ENCODE measurements at places on chromosomes 7 and 10.
A peak's percentile ranks its signal among the peaks of the same experiment; 100 is the strongest.

- DNase-seq = no peak
Observed at GRCh38 chr7:10579561-10579960, 394.1 kb upstream of the PHF14 start.

GRCh38 chr10:6204063-6204340, 1.3 kb downstream of the PFKFB3 start:
- peak; percentile 21 for DNase-seq

- DNase-seq = no peak
Observed at GRCh38 chr10:88999625-89000024, 9.0 kb downstream of the FAS start.

DNA sequence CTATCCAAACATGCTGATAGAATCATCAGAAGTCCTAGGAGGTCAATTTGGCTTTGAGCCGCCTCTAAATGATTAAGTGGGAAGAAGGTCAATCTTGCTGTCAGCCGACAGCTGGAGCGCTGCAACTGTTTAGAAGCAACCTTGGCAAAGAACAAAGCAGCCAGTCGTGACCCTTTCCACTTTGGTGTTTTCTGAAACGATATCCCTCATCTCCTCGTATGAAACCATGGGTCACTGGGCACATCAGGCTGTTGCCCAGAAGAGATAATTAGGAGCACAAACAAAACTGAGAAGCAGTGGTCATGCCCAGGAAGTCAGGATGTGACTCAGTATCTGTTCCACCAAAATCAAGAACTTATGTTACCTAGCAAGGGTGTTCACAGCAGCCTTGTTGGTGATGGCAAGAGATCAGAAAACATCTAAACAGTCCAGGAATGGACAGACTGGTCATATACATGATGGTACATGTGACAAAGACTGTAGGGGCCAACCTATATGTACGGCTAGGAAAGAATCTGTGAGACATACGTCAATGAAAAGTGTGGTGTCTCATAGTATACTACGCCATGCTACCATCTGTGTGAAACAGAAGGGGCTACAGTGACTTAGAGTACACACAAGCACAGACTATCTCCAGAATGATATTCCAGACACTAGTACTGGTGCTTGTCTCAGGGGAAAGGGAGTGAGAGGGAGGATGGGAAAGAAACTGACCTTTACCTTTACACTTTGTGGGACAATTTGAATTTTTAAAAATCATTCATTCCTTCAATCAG, 22.4 kb downstream of the STN1 start:
- peak; percentile 10 for DNase-seq

GRCh38 chr7:77266291-77266794, 66.7 kb upstream of the FGL2 start:
- DNase-seq = no peak

DNA sequence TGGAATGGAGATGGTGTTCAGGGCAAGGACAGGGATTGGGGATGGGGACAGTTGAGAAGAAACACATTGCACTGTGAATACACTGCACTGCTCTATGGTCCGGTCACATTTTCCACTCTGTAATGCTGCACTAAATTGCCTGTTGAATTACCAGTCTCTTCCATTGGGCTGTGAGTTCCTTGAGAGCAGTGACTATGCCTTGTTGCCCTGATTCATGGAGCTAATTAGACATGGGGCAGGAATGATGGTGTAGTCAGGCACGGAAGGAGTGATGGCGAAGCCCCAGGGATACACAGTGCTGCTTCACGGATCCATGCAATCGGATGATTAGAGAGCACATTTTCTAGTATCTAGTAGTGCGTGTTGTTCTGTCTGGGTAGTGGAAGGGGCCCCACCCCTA, 25.4 kb upstream of the GPAM start:
- no peak for DNase-seq

DNA sequence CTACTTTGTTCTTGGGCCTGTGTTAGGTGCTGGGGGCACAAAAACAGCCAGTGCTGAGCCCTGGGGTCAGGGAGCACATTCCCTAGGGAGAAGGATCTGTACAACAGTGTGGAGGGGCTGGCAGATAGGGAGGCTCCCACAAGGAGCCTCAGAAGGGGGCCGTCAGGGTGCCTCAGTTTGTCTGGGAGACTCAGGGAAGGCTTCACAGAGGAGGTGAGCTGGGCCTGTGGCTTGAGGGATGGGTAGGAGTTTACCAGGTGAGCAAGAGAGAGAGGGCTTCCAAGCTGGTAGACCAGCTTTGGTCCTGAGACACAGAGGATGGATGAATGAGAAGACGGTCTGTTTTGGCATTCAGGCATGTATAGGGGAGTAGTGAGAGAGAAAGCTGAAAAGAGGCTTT, 52.1 kb downstream of the CAMK1D start:
- no peak for DNase-seq

DNA sequence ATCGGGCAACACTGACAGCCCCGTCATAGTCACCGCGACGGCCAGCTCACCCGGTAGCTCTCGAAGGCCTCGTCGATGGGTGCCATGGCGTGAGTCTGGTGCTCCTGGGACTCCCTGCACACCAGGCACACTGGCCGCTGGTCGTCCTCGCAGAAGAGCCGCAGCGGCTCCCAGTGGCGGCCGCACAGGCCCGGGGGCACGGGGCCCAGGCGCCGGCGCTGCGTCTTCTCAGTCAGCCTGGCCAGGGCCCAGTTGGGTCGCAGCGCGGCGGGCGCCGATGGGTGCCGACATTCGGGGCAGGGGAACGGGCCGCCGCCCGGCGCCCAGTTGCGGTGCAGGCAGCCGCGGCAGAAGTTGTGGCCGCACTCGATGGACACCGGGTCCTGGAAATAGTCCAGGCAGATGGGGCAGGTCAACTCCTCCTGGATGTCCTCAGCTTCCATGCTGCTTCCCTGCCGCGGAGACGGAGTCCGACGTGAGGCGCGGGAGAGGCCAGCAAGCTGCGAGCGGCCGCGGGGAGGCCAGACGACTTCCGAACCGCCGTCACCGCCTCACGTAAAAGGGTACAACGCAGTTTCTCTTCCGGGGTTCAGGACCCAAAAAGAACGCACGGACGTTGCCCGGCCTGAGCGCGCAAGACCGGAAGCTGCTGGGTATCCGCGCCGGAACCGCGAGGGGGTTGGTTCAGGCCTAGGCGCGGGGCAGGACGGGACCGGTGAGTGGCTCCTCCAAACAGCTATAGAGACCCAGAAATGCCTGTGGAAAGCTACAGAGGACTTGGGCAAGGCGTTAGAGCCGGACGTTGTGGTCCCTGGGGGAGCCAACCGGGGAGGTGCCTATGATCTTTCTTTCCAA, at the start of gene TRIM4:
Gene TRIM4, minus strand, starts transcription at position 572 of the 855 bp plus-strand sequence. Its CDS starts 129 bp downstream, at position 443.
- peak; percentile 96 for DNase-seq

DNA sequence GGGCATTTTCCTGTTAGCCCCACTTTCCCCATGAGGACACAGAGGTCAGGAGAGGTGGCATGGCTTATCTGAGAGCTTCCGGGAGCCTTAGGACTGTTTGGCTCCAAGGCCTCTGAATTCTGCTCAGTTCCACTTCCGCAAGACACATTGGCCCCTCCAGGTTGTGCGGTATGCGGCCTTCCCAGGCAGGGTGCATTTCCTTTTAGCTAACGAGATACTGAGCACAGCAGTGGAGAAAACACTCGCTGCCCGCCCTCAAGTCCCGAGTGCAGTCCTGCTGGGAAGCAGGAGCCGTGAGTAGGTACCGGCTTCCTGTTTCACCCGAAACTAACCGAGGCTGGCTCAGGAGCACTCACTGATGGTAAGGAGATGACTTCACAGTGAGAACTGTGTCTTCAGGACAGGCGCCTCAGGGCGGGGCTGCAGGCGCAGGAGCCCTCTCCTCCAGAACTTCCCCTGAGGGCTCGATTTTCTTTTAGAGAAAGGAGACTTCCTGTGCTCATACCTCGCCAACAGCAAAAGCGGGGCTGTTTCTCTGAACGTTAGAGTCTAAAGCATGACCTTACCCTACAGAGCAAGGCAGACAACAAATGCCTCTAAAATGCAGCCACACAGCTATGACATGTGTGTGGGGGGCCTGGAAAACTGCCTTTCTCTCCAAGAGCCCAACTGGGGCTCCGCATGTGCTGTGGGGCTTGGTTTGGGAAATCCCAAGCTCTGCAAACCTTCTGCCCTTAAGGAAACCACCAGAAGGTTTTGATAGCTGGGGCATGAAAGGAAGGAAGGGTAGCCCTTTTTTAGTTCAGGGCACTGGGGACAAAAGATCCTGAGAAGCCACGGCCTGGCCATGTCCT, 25.9 kb downstream of the RGS10 start:
- no peak for DNase-seq

GRCh38 chr10:121092720-121093095, 241.5 kb downstream of the WDR11 start:
- DNase-seq = no peak

GRCh38 chr7:127189074-127189473, 63.7 kb downstream of the GRM8 start:
- peak; percentile 80 for DNase-seq

DNA sequence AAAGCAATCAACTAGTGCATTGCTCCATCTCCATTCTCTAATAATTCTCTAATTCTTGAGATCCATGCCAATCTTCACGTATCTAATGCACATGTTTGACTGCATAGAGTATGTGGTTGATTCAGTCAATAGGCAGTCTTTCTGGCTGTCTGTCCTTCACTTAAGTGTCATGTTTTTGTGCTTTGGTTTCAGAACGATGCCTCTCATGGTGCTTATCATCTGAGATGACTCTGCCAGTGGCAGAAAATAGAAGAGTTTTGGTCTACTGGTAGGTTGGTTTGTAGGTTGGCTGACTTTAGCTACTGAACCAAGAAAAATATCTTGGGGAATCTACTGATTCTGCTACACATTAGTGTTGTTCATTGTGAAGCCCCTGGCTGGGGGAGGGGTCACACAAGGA, 364.2 kb downstream of the SFMBT2 start:
- DNase-seq = no peak

GRCh38 chr10:5720182-5720581, 35.5 kb downstream of the TASOR2 start:
- no peak for DNase-seq

DNA sequence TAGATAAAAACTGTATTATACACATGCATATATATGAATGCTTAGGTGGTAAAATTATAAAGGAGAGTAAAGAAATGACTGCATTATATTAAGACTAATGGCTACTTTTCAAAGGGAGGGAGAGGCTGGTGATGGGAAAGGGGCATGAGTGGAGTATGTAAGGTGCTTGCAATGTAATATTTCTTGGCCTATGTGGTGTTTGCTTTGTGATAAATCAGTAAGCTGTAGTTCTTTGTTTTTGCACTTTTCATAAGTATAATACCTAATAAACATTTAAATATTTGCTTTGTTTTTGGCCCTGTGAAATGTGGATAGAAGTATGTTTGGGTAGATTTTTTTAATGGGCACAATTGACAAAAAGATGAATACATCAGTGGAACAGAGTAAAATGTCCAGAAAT, 25.9 kb downstream of the AGBL3 start:
- no peak for DNase-seq

GRCh38 chr10:90352288-90352687, 505.6 kb downstream of the HTR7 start:
- DNase-seq = no peak

DNA sequence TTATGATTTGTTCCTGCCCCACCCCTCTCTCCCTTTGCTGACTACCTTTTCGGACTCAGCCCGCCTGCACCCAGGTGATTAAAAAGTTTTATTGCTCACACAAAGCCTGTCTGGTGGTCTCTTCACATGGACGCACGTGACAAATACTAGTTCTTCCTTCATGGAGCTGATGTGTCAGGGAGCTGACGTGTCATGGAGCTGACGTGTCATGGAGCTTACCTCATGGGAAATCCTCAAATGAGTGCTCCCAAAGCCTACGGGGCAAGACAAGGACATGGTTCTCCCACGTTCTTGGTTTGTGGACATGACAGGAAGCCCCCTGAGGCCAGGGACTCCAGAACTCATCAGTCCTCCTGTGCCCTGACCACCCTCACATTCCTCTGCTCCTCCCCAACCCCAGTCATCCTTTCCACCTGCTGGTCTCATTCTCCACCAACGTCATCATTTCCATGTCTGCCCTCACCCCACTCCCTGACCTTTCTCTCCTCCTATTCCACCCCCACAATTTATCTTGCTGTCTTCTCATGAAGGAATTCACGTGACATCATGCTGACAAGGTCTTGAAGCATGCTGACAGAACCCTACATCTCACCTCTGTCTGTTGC, 261.3 kb downstream of the TCERG1L start:
- no peak for DNase-seq

DNA sequence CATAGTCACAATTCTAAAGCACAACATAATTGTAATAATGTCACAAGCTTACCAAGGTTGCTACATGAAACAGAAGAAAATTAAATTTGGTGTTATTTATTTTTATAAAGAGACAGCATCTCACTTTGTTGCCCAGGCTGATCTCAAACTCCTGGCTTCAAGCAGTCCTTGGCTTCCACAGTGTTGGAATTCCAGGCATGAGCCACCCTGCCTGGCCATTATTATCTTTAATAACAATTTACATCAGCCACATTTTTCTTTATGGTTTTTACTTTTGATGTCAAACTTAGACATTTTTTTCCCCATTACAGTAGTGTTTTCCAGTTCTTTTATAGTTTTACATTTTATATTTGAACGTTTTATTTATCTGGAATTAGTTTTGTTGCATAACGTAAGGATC, 46.7 kb downstream of the BMPR1A start:
- no peak for DNase-seq

DNA sequence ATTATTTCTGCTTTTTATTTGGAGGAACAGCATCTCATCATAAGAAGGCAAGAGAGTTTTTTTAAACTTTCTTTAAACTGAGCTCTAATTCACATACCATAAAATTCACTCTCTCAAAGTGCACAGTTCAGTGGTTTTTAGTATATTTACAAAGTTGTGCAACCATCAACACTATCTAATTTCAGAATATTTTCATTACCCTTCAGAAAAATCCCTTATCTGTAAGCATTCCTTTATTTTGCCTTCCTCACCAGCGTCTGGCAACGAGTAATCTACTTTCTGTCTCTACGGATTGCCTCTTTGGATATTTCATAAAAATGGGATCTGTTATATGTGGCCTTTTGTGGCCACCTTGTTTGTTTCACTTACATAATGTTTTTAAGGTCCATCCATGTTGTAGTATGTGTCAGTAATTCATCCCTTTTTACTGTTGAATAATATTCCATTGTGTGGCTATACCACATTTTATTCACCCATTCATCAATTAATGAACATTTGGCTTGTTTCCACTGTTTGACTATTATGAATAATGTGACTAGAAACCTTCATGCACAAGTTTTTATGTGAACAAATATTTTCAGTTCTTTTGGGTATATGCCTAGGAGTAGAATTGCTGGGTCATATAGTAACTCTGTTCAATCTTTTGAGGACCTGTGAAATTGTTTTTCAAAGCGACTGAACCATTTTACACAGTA, 181.5 kb downstream of the TRIL start:
- no peak for DNase-seq

Measured in NCI-H1417 (cell line).